ENCODE measurements at places on chromosomes 16 and 17.
A peak's percentile ranks its signal among the peaks of the same experiment; 100 is the strongest.

GRCh38 chr17:74769856-74770497, 6.2 kb downstream of the NAT9 start:
- no peak for DNase-seq

DNA sequence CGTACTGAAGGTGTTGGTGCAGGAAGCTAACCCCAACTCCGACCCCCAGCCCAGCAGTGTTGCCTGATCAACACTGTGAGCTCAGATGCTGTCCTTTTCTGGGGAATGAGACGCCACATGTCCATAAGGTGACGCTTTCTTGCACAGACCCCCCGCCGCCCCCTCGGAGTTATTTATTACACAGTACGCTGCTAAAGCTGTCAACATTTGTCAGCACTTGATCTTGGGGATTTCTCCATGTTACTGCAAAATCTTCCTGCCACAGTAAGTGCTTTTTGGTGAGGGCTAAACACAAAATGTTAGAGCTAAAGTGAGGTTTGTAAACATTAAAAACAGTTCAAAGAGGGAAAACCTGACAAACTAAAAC, 15.9 kb downstream of the CMTM3 start:
- no peak for DNase-seq

- peak; percentile 87 for DNase-seq
Measured at GRCh38 chr16:31700530-31701388, 172.8 kb upstream of the ZNF267 start.

DNA sequence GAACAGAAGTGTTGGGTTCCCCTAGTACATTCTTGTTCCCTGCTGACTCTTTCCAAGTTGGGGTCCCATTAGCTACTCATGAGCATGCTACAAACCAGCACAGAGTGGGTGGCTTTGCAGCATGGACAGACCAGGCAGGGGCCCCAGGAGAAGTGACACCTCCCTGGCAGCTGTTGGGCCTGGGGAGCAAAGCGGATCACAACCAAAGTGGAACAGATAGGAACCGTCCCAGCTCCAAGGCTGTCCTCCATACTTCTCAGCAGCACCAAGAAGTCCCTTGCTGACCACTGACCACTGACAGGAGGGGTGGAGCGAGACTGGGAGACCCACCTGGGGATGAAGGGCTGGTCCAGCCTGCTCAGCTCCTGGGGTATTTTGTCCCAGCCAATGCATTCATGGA, 12.4 kb upstream of the GFAP start:
- DNase-seq: no peak

- no peak for DNase-seq
Measured at GRCh38 chr17:42460371-42460770, 1.7 kb downstream of the ATP6V0A1 start.

GRCh38 chr17:12727881-12728280, 61.4 kb upstream of the ARHGAP44 start:
- DNase-seq: no peak

DNA sequence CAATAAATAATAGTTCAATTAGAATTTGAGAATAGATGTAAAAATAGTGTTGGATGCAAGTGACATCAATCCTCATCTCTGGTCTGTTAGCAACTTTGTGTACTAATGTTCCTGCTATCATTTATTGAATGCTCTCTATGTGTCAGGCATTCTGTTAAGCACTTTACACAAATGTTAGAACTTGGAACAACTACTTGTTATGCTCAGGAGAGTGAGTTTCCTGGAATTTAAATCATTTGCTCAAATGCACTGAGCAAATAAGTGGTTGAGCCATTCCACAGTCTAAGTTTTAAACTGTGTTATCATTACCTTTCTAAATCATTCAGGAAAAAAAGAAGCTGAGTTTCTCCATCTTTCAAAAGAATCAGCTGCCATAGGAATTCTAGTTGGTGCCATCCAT, 1327.3 kb upstream of the GOT2 start:
- no peak for DNase-seq

DNA sequence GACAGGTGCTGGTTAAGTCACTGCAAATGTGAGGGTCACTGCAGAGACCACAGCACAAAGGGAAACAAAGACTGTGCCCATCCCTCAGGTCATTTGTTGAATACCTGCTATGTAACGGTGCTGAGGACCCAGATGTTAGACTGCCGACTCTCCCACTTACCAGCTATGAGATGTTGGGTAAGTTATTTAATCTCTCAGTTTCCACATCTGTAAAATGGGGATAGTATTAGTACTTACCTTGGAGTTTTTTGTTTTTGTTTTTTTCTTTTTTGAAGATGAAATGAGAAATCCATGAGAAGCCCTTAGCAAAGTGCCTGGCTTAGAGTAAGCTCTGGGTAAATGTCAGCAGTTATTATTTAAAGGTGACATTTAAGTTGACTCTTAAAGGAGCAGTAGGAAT, 50.5 kb upstream of the PMFBP1 start:
- no peak for DNase-seq

GRCh38 chr16:25143928-25144327, 32.4 kb downstream of the LCMT1 start:
- DNase-seq: no peak
